ENCODE measurements at places on chromosomes 7 and 10.
A peak's percentile ranks its signal among the peaks of the same experiment; 100 is the strongest.

GRCh38 chr10:28975891-28976531 lies 298.7 kb downstream of the BAMBI start:
- ATAC-seq: no peak

DNA sequence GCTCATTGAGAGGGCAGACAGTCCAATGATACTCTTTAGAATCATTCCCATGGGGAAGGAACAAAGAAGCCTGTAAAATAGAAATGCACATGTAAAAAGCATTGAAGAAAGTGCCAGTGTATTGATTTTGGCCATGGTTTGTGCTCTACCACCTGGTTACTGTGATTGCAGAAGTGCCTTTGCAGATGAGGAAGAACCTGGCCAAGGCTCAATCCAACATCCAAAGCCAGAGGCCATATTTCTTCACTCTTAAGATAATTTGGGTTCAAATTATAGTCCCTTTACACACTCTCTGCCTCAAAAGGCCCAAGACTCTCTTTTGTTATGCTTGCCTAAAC lies 122.1 kb downstream of the EGFR start:
- ATAC-seq: no peak

- no peak for ATAC-seq
Measured at GRCh38 chr10:52645187-52645758, 127.3 kb downstream of the MBL2 start.

- ATAC-seq: no peak
Measured at GRCh38 chr7:117111535-117111934, 158.2 kb downstream of the ST7 start.

GRCh38 chr7:158602905-158603772 lies 15.5 kb upstream of the PTPRN2 start:
- peak; percentile 71 for ATAC-seq

GRCh38 chr10:36808625-36809362 lies 316.6 kb upstream of the ANKRD30A start:
- no peak for ATAC-seq

- peak; percentile 79 for ATAC-seq
Measured at GRCh38 chr10:73110345-73110849, at the start of gene NUDT13. Gene NUDT13 (plus strand): TSS chr10:73110455. CDS start chr10:73114366, 3,911 bp downstream.

Measured in activated CD4-positive, CD25-positive, alpha-beta regulatory T cell treated with anti-CD3 and anti-CD28 coated beads, Interleukin-2, amount 50 U/mL, for 24 hours (primary cell).